ENCODE measurements at places on chromosomes 13 and 19. TPM values are rescaled to one million over a fixed set of nuclear protein-coding genes. Genes with fewer than 3 reads are reported as not detected.

SRRM5 gene
- total RNA-seq = 0.51 TPM

- no peak overlapping the region for H3K27ac ChIP-seq
- H3K27me3 ChIP-seq = no peaks in the 10 kb centered on the region
- H3K4me1 ChIP-seq = peaks cover 25% of the 10 kb centered on the region
- no peaks in the 10 kb centered on the region for H3K36me3 ChIP-seq
Observed at GRCh38 chr13:32261567-32261966, 53.6 kb downstream of the ZAR1L start.

OR7D2 gene
- total RNA-seq = 1.6 TPM

GRCh38 chr19:48660852-48661710, 11.7 kb downstream of the NTN5 start:
- H3K4me1 ChIP-seq = peaks cover 4% of the 10 kb centered on the region
- H3K36me3 ChIP-seq = no peaks in the 10 kb centered on the region
- peak overlapping the region; percentile 84 for H3K27ac ChIP-seq
- H3K4me3 ChIP-seq = no peak overlapping the region
- DNase-seq = peak; percentile 31

GRCh38 chr13:111614613-111615012, 294.2 kb downstream of the TEX29 start:
- no peak overlapping the region for H3K27ac ChIP-seq
- H3K4me3 ChIP-seq = no peak overlapping the region
- no peaks in the 10 kb centered on the region for H3K36me3 ChIP-seq

DNA sequence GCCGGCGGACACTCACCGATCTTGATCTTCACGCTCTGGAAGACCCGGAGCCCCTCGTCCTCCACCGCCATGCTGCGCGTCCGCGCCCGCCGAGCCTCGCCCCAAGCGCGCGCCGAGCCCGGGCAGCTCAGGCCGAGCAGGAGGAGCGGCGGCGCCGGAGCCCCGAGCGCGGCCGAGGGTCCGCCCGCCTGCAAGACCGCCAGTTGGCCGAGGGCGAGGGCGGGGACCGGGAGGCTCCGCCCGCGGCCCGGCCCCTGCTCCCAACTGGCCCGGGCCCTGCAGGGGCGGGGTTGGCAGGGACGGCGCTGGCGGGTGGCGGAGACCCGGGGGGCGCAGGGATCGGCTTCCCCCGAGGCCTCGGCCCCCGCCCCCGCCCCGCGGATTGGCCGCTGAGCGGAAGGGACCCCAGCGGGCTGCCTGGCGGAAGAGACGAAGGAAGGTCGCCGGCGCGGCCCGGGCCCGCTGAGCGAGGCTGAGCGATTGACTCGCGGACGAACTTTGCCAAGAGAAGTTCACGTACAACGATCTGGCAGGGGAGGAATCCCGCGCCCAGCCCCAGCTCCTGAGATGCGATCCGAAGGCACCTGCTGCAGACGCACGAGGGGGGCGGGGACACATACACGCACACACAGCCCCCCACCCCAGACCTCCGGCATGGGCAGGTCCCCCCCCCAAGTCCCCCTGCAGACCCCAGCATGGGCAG, at the start of gene RASA3:
Gene RASA3, minus strand, starts transcription at position 205 of the 703 bp plus-strand sequence. Its CDS starts 134 bp downstream, at position 71.
- peak within 1 kb of the TSS; percentile 95 for H3K27ac ChIP-seq
- peak within 1 kb of the TSS; percentile 97 for H3K4me3 ChIP-seq
- no peaks in the 10 kb centered on the region for H3K36me3 ChIP-seq
- DNase-seq = peak; percentile 70
- H3K4me1 ChIP-seq = peaks cover 59% of the 10 kb centered on the region

- no peak overlapping the region for H3K4me3 ChIP-seq
- H3K27me3 ChIP-seq = no peaks in the 10 kb centered on the region
- H3K36me3 ChIP-seq = no peaks in the 10 kb centered on the region
- no peaks in the 10 kb centered on the region for H3K4me1 ChIP-seq
- DNase-seq = no peak
Observed at GRCh38 chr13:22800526-22801401, 380.0 kb upstream of the SGCG start.

KLK3 gene
- total RNA-seq = not detected

- peaks cover 3% of the 10 kb centered on the region for H3K4me1 ChIP-seq
- peaks cover 14% of the 10 kb centered on the region for H3K27me3 ChIP-seq
- no peaks in the 10 kb centered on the region for H3K36me3 ChIP-seq
- H3K27ac ChIP-seq = no peak overlapping the region
- H3K4me3 ChIP-seq = no peak overlapping the region
Observed at GRCh38 chr19:55133639-55134444, 15.2 kb downstream of the TNNT1 start.

DNA sequence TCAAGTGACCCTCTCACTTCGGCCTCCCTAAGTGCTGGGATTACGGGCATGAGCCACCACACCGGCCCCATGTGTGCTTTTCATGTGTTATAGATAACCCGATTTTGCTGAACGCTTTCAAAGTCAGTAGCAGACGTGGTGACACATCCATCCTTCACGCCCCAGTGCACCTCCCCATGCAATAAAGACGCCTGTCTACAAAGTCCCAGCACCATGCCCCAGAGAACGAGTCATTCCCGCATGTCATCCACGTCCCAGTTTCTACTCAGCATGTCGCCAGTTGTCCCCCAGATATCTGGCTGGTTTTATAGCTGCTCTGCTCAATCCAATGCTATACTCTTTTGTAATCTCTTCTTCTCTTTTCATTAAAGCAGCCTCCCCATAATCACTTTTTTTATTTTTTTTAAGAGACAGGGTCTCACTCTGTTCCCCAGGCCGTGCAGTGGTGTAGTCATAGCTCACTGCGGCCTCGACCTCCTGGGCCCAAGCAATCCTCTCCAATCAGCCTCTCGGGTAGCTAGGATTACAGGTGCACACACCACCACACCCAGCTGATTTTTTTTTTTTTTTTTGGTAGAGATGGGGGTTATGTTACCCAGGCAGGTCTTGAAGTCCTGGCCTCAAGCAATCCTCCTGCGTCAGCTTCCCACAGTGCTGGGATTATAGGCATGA, 42.5 kb downstream of the DNM2 start:
- H3K4me3 ChIP-seq = peak overlapping the region; percentile 19
- no peaks in the 10 kb centered on the region for H3K27me3 ChIP-seq
- DNase-seq = no peak
- peaks cover 4% of the 10 kb centered on the region for H3K36me3 ChIP-seq
- peaks cover 16% of the 10 kb centered on the region for H3K4me1 ChIP-seq
- peak overlapping the region; percentile 19 for H3K27ac ChIP-seq

DNA sequence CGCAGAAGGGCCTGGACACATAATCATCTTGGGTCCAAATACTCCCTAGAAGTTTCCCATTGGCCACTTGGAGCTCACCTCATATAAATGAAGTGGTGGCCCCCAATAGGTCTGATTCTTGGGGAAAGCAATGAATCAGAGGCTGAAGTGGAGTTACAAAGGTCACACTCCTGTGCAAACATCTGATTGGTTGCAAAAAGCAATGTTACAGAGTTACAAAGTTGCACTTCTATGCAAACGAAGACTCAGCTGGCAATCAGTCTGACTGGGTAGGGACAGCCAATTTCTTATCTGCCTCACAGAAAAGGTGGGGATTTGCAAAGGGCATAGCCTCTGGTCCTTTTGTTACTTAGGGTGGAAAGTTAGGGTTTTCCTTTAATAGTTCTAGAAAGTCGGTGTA, 1.8 kb upstream of the GPR180 start:
- peak overlapping the region; percentile 61 for H3K4me3 ChIP-seq
- peaks cover 34% of the 10 kb centered on the region for H3K4me1 ChIP-seq
- no peak overlapping the region for H3K27ac ChIP-seq
- peaks cover 3% of the 10 kb centered on the region for H3K36me3 ChIP-seq
- DNase-seq = no peak
- H3K27me3 ChIP-seq = no peaks in the 10 kb centered on the region

GRCh38 chr19:51181913-51182419, 39.9 kb downstream of the SIGLEC7 start:
- H3K4me1 ChIP-seq = no peaks in the 10 kb centered on the region
- no peaks in the 10 kb centered on the region for H3K36me3 ChIP-seq
- H3K4me3 ChIP-seq = no peak overlapping the region
- no peak for DNase-seq
- no peak overlapping the region for H3K27ac ChIP-seq
- peaks cover 30% of the 10 kb centered on the region for H3K27me3 ChIP-seq

DNA sequence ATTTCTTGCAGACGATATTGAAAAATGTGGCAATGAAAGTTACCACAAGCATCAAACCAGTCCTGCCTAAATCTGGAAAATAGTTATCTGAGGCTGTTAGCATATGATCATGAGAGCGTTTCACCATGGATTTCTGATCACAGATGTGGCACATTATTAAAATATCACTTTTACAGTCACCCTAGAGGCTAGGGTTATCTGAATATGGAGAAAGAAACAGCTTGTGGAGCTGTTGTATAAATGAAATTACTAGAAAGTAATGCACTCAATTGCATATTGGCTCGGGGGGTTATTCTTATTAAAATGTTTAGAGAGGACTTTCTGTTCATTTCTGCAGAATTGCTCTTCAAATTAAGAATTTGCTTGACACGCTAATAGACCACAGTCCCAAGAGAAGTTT, 35.6 kb downstream of the ALOX5AP start:
- H3K27ac ChIP-seq = no peak overlapping the region
- no peak overlapping the region for H3K4me3 ChIP-seq
- H3K4me1 ChIP-seq = peaks cover 4% of the 10 kb centered on the region
- H3K27me3 ChIP-seq = no peaks in the 10 kb centered on the region
- DNase-seq = no peak

All from neural crest cell (in vitro differentiated cells).